ENCODE measurements at places on chromosomes 5 and 9.

DNA sequence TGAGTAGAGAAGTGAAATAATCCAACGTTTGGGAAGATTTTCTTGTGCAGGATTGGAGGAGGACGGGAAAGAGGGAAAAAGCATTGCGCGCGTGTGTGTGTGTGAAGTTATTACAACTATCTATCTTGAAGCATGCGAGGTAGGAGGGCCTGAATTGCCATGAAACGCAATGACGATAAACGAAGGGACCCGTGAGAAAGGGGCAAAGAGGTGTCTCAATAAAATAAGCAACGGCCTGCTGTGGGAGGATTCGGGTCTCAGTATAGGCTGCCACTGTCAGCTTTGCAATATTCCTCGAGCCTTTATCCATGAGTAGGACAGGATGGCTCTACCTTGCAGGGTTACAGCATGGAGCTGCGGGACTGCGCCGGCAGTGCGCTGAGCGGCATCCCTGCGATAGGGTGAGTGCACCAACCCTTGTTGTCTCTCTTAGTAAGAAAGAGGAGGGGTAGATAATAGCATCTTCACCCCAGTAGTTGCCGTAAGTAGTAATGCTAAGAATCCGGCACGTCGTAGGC is 631 bp upstream of the RCL1 start:
- DNase-seq, result no peak

GRCh38 chr5:52893863-52894262 is 95.3 kb upstream of the ITGA2 start:
- no peak for DNase-seq

DNA sequence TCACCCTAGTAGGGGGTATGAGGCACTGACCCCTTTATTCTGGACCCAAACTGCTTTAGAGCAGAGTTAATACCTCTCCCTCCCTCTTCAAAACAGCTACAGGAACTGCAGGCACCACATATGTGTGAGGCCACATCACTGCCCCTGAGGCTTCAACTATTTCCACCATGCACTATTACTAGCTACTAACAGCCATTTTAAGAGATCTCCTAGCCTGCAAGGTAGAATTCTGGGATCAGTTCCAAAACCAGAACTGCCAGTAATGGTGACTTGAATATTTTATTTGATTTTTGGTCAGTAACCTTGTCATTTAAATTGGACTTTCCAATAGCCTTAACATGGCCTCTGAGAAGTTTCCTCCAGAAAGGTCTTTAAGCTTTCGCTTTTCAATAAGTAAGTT is 55.3 kb upstream of the FSD1L start:
- no peak for DNase-seq

DNA sequence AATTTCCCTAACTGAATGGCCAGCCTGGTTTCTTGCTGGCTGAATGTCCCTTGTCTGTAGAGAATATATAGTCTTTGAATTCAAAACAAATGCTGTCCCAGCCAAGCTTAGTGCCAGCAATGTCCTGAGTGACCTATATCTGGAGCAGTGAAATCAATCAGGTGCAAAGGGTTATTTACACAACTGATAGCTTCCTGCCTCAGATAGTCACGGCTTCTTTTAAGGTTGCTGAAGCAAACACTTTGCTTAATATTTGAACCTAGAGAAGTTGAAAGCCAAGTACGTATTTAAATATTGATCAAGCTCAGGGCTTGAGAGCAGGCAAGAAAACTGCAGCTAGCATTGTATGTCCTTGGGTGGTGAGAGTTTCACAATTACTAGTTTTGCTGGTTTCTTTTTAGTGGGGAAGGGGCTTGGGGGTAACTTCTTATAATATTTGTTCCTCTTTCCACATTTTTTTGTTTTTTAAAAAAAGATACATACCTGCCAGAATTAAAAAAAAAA is 2.0 kb upstream of the ARHGEF28 start:
- no peak for DNase-seq

All from stimulated activated CD8-positive, alpha-beta memory T cell treated with anti-CD3 and anti-CD28 coated beads, Interleukin-7, amount 100 ng/mL, for 1 hour (primary cell).